Activated naive CD4-positive, alpha-beta T cell treated with anti-CD3 and anti-CD28 coated beads, Interleukin-2, amount 50 U/mL, for 16 hours (primary cell): ENCODE measurements at places on chromosomes 12 and 14.
A peak's percentile ranks its signal among the peaks of the same experiment; 100 is the strongest.

- no peak for DNase-seq
Observed at GRCh38 chr12:7610006-7610405, 55.7 kb downstream of the APOBEC1 start.

GRCh38 chr14:64218344-64219240 is 75.6 kb downstream of the ESR2 start:
- DNase-seq = no peak

- DNase-seq = no peak
Observed at GRCh38 chr14:80313806-80314205, 102.5 kb upstream of the DIO2 start.

GRCh38 chr12:93387780-93388179 is 10.1 kb downstream of the NUDT4 start:
- DNase-seq = peak; percentile 63
